ENCODE measurements at places on chromosomes 16 and 17.

DNA sequence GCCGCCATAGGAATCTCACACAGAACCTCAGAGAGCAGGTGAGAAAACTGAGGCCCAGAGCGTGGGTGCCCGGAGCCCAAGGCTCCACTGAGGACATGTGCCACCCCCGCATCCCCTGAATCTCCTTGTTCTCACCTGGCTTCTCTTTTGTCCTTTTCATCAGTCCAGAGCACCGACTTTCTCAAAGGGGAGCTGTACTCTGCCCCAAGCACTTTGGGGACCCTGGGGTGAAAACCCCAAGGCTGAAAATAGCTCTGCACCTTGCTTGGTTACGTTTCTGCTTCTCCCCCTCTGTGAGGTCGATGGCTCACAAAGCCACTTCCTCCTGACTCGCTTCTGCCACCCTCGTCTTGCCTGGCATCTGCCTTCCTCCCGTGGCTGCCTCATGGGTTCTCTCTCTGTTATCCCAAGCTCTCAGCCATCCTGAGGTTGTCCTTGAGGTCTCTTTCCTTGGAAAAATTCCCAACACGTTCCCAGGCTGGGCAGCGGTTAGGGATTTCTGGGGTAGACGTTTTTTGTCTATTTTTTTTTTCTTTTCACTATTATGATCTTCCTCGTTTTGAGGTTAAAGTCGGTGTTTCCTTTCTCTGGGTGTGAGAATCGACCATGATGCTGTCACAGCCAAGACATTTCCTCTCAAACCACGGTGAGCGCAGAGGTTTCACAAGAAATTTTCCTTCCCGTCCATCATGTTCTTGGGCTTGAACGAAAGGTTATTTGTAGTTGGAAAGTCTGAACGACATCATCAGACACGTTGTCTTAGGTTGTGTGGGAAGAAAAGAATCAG is 37.2 kb downstream of the IRF8 start:
- peak; percentile 65 for DNase-seq

DNA sequence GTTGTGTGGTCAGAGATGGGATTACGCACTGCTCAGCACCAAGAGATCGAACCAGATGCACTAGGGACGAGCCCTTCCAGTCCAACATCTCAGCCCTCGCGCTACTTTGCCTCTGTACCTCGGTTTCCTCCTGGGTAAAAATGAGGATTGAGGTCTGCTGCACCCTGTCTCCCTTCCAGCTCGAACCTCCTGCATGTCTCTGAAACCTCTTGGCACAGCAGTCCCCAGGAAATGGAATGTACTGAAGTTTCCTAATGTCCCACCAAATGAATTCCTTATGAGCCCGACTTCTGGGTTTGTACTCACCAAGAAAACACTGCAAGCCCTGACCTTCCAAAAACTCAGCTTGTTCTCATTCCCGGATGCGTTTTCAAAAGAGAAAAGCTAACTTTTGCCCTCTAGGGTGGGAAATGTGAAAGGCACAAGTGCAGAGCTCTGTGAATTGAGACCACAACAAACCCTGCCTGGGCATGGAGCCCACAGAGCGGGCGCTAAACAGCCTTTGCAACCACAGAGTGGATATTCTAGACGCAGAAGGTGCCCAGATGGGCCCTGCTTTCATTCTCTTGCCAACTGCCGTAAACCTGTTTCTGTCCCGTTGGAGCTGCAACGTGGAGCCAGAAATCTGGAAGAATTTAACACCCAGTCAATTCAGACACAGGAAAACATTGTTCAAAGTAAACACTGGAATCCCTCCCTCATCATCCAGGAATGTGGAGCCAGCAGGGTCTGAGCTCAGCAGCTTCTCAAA is 10.3 kb downstream of the CDRT4 start:
- DNase-seq: no peak

GRCh38 chr17:27049104-27049784 is 244.7 kb upstream of the WSB1 start:
- no peak for DNase-seq

GRCh38 chr16:12271006-12271405 is 294.5 kb downstream of the SNX29 start:
- DNase-seq: no peak

GRCh38 chr17:82863941-82864712 is 24.3 kb upstream of the ZNF750 start:
- DNase-seq: peak; percentile 89

DNA sequence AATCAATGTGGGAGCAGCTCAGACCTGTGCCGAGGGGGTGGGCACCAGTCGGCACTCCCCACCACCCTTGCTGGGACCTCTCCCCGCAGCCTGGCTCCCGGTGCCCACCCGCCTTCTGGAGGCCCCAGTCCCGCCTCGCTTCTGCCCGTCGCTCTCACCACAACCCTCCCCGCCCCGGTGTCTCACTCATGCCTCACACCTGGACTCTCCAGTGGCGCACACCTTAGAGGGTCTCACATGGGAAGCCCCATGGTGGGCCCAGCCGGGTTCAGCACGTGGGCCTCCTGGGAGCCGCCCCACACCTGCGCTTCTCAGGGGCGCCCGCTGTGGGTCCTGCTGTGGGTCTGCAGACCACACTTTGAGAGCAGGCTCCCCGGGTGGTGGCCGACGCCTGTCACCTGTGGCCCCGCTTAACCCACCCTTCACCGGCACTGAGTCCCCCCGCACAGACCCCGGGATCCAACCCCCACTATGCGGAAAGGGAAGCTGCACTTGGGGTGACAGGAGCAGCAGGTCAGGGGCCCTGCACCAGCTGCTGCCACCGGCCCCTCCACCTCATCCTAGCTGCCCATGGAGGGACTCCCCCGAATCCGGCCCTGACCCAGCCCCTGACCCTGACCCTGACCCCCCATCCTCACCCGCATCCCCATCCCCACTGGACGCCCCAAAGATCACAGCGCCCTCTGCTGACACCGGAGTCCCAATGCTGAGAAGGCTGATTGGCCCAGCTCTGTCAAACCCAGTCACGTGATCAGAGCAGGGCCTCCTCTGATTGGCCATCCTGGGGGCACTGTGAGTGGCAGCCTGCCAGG is 27.4 kb upstream of the SLC38A10 start:
- DNase-seq: peak; percentile 89

Data from GM19239 (cell line).